ENCODE measurements at places on chromosomes 16 and 17. TPM values are rescaled to one million over a fixed set of nuclear protein-coding genes. Genes with fewer than 3 reads are reported as not detected.
A peak's percentile ranks its signal among the peaks of the same experiment; 100 is the strongest.

DNA sequence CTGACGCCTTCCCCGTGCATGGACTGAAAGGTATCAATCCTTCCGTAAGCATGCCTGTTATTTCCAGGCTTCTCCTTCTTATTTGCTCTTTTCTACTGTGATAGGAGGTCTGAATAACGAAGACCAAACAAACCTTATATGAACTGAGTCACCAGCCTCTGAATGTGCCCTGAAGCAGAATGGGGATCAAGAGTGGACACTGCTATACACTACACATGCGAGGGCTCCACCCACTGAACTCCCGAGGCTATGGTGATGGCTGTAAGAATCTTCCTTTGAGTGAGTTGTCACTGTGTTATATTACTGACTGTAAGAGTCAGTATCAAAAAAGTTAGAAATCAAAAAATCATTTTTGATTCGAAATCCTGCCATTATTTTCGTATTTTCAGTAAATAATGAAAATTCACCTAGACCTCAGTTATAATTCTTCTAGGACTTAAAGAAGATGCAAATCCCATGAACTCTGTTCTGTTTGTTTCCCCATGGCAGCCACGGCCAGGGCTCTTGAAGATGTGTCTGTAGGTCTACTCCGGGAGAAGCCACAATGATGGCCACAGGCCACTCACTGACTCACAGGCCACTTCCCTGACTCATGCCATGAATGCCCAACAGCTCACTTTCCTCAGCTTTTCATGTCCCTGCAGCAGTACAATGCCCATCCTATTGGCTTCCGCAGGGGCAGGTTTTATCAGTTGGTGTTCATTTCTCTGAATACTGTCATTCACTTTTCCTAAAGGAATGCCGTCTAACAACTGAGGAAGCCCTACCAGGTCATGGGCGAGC is 54.7 kb downstream of the ZZEF1 start:
- no peak for DNase-seq

- DNase-seq = no peak
Measured at GRCh38 chr16:23508589-23509440, 1.5 kb downstream of the GGA2 start.

GRCh38 chr16:70455910-70456309 is 1.5 kb downstream of the FCSK start:
- DNase-seq = no peak

DNA sequence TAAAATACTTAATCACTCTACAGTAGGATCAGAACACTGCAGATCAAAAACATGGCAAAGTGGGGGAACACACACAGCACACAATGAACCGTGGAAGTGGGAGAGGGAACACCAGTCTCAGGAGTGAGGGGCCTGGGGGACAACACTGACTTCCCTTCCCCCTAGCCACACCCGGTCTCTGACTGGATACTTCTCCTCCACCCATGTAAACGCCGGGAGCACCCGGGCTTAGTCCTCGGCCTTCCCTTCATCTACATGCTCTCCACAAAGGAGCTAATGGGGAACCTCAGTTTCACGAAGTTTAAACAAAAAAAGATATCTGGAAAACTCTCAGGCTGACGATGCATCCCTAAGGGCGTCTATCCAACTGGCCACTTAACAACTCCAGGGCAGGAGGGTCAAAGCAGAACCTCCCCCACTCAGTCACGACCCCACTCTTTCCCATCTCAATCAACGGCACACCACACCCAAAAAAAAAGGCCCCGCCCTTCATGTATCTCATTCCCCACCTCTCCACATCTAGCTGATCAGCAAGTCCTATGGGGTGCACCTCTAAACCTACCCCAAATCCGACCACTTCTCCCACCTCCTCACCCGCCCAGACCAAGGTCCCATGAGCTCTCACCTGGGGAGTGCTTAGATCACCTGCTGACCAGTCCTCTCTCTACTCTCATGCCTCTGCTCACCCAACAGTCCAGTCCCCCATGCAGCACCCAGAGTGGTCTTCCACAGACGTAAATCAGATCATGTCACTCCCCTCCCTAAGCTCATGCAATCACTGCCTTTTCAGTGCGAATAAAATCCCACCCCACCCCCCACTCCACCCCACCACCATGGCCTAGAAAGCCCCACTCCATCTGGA is 7.4 kb downstream of the ZDHHC7 start:
- no peak for DNase-seq

GRCh38 chr17:2749784-2750181 is 331 bp upstream of the CCDC92B start:
- DNase-seq = peak; percentile 92

GRCh38 chr16:81623365-81624102 is 155.6 kb upstream of the PLCG2 start:
- peak; percentile 59 for DNase-seq

DNA sequence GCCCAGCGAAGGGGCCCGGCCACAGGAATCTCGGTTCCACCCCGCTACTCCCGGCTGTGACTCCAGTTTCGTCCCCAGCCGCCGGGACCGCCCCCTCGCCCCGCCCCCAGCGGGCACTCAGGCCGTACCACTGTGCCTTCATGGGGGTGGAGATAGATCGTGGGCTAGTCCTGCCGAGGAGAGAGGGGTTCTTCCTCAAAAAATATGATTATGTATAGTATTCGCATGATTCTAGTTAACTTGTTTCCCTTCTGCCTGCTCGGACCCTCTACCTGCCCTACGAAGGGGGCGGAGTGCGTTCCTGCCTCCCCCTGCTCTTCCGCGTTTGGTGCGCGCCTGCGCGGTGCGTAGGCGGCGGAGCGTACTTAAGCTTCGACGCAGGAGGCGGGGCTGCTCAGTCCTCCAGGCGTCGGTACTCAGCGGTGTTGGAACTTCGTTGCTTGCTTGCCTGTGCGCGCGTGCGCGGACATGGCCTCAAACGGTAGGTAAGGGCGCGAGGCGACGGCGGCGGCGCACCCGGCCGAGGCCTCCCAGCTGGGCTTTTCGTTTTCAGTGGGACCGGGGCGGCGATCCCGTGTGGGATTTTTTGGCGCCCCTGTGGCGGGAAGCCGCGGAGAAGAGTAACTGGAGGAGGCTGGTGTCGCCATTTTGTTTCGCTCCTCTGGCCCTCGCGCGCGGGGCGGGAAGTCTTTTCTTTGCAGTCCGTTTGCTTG is at the start of gene FUS:
TSS of gene FUS (plus strand) at position 393 of the 713 bp plus-strand sequence. CDS start at position 469, 76 bp downstream.
- peak; percentile 99 for DNase-seq

- no peak for DNase-seq
Measured at GRCh38 chr17:81240761-81241160, 1.6 kb downstream of the NDUFAF8 start.

DNA sequence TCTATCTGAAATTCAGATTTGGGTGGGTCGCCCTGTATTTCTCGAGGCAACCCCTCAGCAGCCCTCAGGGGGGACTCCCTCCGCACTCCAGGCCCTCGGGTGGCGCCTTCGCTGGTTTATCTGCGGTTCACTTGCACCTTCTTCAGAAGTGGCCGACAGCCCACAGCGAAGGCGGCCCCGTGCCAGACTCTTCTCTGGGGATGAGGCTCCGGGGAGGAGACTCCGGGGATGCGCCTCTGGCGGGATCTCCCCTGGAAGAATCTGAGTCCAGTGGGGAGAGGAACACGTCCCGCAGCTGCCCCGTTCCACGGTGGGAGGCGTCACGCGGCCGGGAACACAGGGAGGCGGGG is 63.9 kb upstream of the DNAJA2 start:
- no peak for DNase-seq

The ADAP2 gene
- 0.42 TPM for polyA plus RNA-seq

GRCh38 chr17:77458202-77459017 is 317.6 kb downstream of the SEC14L1 start:
- DNase-seq = no peak

- peak; percentile 38 for DNase-seq
Measured at GRCh38 chr16:79171931-79172705, 428.4 kb downstream of the MAF start.

The PRAC1 gene
- polyA plus RNA-seq = not detected

The FAM117A gene
- polyA plus RNA-seq = 7.8 TPM

The BIRC5 gene
- 23.5 TPM for polyA plus RNA-seq

The AIPL1 gene
- polyA plus RNA-seq = not detected

GRCh38 chr16:49441366-49441780 is 67.8 kb downstream of the C16orf78 start:
- peak; percentile 53 for DNase-seq

All from SK-N-SH (cell line).